ENCODE measurements at places on chromosomes 6 and 20. TPM values are rescaled to one million over a fixed set of nuclear protein-coding genes. Genes with fewer than 3 reads are reported as not detected.

DNA sequence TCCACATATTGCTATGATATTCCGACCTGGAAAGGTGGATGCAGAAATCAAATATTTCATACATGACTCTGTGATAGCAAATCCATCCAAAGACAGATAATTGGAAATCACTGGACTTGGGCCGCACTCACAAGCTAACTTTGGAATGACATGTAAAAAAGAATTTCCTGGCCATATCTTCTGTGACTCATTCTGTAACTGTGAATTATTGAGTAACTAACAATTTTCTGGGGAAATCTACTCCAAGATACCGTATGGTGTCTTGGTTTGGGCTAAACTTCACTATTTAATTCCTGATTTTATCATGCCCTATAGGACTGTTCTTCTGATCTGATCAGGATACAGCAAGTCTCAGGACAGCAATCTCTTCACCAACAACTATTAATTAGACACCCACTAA lies 92.7 kb upstream of the LY86 start:
- H3K27ac ChIP-seq: no peak overlapping the region
- DNase-seq: no peak
- no peaks in the 10 kb centered on the region for H3K36me3 ChIP-seq
- no peak overlapping the region for H3K4me3 ChIP-seq

- DNase-seq: no peak
- no peaks in the 10 kb centered on the region for H3K4me1 ChIP-seq
- no peaks in the 10 kb centered on the region for H3K36me3 ChIP-seq
- no peak overlapping the region for H3K4me3 ChIP-seq
- peaks cover 19% of the 10 kb centered on the region for H3K27me3 ChIP-seq
Measured at GRCh38 chr6:145031001-145031400, 704.3 kb downstream of the EPM2A start.

GRCh38 chr20:49006446-49006980 lies 39.6 kb upstream of the CSE1L start:
- H3K27me3 ChIP-seq: no peaks in the 10 kb centered on the region
- no peak overlapping the region for H3K4me3 ChIP-seq
- peaks cover 4% of the 10 kb centered on the region for H3K36me3 ChIP-seq
- H3K4me1 ChIP-seq: no peaks in the 10 kb centered on the region
- H3K27ac ChIP-seq: peak overlapping the region; percentile 53

GRCh38 chr6:11804135-11804534 lies 25.5 kb upstream of the ADTRP start:
- no peaks in the 10 kb centered on the region for H3K4me1 ChIP-seq
- H3K27me3 ChIP-seq: peaks cover 12% of the 10 kb centered on the region
- H3K36me3 ChIP-seq: no peaks in the 10 kb centered on the region

DNA sequence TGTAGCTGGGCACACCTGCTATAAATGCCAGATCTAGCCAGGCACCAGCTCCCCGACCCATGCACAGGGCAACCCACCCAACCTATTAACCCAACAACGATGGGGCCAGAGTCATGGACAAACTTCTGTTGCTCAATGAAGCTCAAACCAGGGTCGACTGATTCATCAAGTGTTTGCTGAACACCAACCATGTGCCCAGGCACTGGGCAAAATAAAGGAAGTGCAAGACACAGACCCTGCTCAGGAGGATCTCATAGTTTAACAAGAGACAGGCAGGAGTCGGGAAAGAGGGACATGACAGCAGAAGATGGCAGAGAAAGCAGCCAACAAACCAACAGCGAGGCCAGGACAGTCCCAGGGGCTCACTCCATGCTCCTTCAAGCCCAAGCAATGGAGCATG lies 18.8 kb downstream of the KCNK5 start:
- no peaks in the 10 kb centered on the region for H3K36me3 ChIP-seq
- peaks cover 26% of the 10 kb centered on the region for H3K27me3 ChIP-seq
- DNase-seq: no peak

DNA sequence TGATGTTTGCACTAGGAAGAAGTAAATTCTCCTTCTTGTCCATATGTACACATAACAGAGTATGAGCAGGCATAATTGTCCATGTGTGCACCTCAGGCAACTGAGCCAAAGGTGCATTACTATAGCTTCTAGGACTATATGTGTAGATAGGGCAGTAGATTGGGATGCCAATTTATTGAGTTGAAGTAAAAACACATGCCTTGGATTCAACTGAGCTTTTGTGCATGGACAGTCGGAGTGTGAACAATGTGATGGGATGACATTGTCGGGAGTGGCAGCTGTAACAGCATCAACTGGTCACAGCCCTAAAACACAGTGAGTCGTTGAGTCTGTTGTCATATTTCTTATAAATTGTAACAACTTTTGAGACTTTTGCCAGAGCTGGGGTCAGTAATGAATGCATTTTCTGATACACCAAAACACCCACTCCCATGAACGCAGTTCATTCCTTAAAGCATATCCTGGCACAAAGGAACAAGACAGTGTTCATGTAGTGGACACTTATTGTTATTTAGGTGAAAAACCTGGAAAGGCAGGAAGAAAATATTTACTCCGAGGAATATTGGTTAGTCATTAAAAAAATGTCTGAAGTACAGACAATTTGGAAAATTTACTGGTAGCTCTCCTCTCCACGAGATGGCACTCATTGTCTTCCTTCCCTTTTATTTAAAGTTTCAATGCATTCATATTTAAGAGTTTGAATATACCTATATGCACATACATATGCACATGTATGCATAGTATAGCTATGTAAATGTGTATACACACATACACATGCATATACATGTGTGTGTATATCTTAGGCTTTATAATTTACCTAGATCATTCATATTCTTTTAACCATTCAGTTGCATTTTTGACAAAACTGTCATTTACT lies 302.0 kb upstream of the STXBP5 start:
- no peak overlapping the region for H3K4me3 ChIP-seq
- no peak for DNase-seq
- no peaks in the 10 kb centered on the region for H3K36me3 ChIP-seq
- no peaks in the 10 kb centered on the region for H3K27me3 ChIP-seq

- H3K4me1 ChIP-seq: peaks cover 57% of the 10 kb centered on the region
- peaks cover 5% of the 10 kb centered on the region for H3K36me3 ChIP-seq
- peak overlapping the region; percentile 99 for H3K27ac ChIP-seq
Measured at GRCh38 chr20:297925-298775, 780 bp downstream of the ZCCHC3 start.

- H3K36me3 ChIP-seq: no peaks in the 10 kb centered on the region
- H3K27ac ChIP-seq: no peak overlapping the region
- H3K4me1 ChIP-seq: no peaks in the 10 kb centered on the region
- peaks cover 6% of the 10 kb centered on the region for H3K27me3 ChIP-seq
Measured at GRCh38 chr20:17418737-17419136, 112.4 kb downstream of the BFSP1 start.

DNA sequence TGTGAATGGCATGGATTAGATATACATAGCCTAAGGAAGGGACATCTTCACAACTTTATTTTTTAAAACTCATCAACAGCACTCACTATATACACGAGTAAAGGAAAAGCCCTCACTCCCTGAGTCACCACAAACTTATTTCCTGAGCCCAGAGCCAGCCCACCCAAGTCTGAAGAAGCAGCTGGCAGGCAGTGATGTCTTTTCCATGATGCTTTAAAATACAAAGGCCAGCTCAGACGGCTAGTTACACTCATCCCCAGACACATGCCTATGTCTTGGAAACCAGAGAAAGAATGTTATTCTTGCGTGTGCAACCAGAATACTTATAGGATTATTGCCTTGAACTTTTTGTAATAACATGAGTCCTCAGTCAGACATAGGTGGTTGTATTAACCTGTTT lies 114.4 kb downstream of the ADGRG6 start:
- DNase-seq: no peak
- H3K4me3 ChIP-seq: no peak overlapping the region
- no peaks in the 10 kb centered on the region for H3K27me3 ChIP-seq
- no peak overlapping the region for H3K27ac ChIP-seq
- no peaks in the 10 kb centered on the region for H3K36me3 ChIP-seq
- H3K4me1 ChIP-seq: no peaks in the 10 kb centered on the region

DNA sequence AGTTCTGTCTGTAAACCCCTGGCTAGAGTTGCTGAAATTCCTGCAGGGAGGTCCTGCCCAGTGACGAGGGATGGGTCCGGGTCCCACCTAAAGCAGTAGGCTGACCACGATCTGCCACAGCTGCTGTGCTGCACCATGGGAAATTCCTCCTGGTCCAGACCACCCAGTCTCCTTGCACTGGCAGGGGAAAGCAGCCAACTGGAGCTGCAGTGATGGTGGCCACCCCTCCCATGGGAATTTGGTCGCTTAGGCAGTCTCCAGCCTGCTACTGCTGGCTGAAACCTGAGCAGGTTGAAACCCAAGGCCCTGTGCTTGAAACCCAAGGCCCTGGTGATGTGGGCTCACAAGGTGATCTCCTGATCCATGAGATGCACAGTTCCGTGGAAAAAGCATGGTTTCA lies 23.9 kb upstream of the MOXD1 start:
- H3K4me1 ChIP-seq: no peaks in the 10 kb centered on the region
- DNase-seq: no peak
- H3K27me3 ChIP-seq: peaks cover 4% of the 10 kb centered on the region
- peaks cover 29% of the 10 kb centered on the region for H3K36me3 ChIP-seq
- no peak overlapping the region for H3K4me3 ChIP-seq
- H3K27ac ChIP-seq: no peak overlapping the region

DNA sequence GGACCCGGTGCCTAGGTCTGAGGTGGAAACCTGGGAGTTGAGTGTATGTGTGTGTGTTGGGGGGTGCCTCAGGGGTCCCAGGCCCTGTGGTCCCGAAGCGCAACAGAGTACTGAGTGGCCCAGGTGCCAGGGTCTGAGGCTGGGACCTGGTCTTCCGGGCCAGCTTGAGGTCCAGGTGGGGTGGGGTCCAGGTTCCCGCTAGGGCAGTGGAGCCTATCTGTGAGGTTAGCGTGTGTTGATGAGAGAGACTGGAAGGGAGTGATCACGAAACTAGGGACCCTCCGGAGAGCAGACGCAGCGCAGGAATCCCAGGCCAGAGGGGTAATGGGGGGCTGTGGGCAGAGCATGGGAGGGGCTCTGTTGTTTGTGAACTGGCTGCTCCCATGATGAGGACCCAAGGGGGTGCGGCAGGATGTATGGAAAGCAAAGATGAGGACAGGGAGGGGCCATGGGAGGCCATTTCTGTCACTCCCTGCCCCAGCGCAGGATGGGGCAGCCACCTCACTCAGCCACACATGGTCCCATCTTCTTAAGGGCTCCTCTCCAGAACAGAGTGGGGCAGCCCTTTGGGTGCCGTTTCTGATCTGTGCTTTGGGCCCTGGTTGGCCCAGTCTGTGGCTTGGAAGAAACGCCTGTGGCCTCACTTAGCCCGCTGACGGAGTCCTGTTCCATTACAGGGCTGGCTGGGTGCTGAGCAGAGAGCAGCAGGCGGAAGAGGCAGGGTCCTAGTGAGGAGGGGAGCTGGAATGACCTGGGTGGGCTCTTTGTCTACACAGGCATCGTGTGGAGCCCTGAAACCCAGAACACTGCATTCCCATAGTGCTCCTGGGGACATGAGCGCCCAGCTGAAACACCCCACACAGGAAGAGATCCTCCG lies 872 bp downstream of the HSPA12B start:
- no peak for DNase-seq
- H3K27ac ChIP-seq: no peak overlapping the region
- no peaks in the 10 kb centered on the region for H3K36me3 ChIP-seq
- H3K4me3 ChIP-seq: no peak overlapping the region
- H3K4me1 ChIP-seq: no peaks in the 10 kb centered on the region

GRCh38 chr20:22890594-22891300 lies 144.4 kb upstream of the SSTR4 start:
- H3K27ac ChIP-seq: no peak overlapping the region
- H3K4me1 ChIP-seq: no peaks in the 10 kb centered on the region
- no peak overlapping the region for H3K4me3 ChIP-seq

DNA sequence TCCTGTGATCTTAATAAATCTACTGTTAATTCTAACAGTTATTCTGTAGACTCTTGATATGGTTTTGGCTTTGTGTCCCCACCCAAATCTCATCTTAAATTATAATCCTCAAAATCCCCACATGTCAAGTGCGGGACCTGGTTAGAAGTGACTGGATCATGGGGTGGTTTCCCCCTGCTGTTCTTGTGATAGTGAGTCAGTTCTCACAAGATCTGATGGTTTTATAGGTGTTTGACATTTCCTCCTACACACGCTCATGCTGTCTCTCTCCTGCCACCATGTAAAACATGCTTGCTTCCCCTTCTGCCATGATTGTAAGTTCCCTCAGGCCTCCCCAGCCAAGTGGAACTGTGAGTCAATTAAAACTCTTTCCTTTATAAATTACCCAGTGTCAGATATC lies 10.5 kb upstream of the EPB41L2 start:
- H3K4me3 ChIP-seq: no peak overlapping the region
- no peak overlapping the region for H3K27ac ChIP-seq
- no peaks in the 10 kb centered on the region for H3K4me1 ChIP-seq
- DNase-seq: no peak
- H3K36me3 ChIP-seq: no peaks in the 10 kb centered on the region

DNA sequence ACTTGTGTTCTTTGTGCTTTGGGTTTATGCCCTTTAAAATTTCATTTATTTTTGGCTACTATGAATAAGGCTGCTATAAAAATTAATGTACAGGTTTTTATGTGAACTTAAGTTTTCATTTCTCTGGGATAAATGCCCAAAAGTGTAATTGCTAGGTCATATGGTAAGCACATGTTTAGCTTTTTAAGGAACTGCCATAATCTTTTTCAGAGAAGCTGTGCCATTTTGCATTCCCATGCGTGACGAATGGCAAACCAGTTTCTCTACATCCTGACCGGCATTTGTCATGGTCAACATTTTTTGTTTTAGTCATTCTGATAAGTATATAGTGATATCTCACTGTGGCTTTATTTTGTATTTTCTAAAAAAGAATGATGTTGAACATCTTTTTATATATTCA lies 236.0 kb upstream of the SGK1 start:
- no peaks in the 10 kb centered on the region for H3K27me3 ChIP-seq
- H3K4me3 ChIP-seq: no peak overlapping the region
- H3K36me3 ChIP-seq: no peaks in the 10 kb centered on the region
- H3K27ac ChIP-seq: no peak overlapping the region

- no peaks in the 10 kb centered on the region for H3K27me3 ChIP-seq
- H3K27ac ChIP-seq: no peak overlapping the region
- no peak for DNase-seq
- H3K36me3 ChIP-seq: no peaks in the 10 kb centered on the region
Measured at GRCh38 chr6:98639089-98639635, 195.2 kb upstream of the POU3F2 start.

Gene ELOVL2
- not detected for polyA plus RNA-seq

Gene ABCC10
- polyA plus RNA-seq: 9.0 TPM

Gene C6orf120
- 8.2 TPM for polyA plus RNA-seq

Gene TULP1
- polyA plus RNA-seq: not detected

Gene TFAP2A
- polyA plus RNA-seq: not detected
